Metanephros (tissue), 2 donors: ENCODE measurements at places on chromosomes 5 and 9. TPM values are rescaled to one million over a fixed set of nuclear protein-coding genes. Genes with fewer than 3 reads are reported as not detected.

Gene KCTD16
- total RNA-seq: 2.8 TPM

Gene SLC34A1
- 166 TPM for total RNA-seq

Gene SPEF2
- total RNA-seq: 35.0 TPM

Gene SMIM33
- not detected for total RNA-seq

Gene LAMC3
- 47.9 TPM for total RNA-seq

Gene SHOC1
- total RNA-seq: 1.2 TPM

Gene SMC5
- total RNA-seq: 27.9 TPM

Gene QRFP
- total RNA-seq: not detected
